ENCODE measurements at places on chromosomes 11 and 22. TPM values are rescaled to one million over a fixed set of nuclear protein-coding genes. Genes with fewer than 3 reads are reported as not detected.

CTSD gene
- polyA plus RNA-seq: 748 TPM

MYRF gene
- polyA plus RNA-seq: 0.70 TPM

SLC17A6 gene
- not detected for polyA plus RNA-seq

MYBPC3 gene
- polyA plus RNA-seq: 1,009 TPM

PRR33 gene
- 0.81 TPM for polyA plus RNA-seq

GRM5 gene
- 0.02 TPM for polyA plus RNA-seq

CALCA gene
- 0.20 TPM for polyA plus RNA-seq

SLC43A1 gene
- 8.4 TPM for polyA plus RNA-seq

OR5A1 gene
- polyA plus RNA-seq: not detected

PRR5 gene
- polyA plus RNA-seq: 6.1 TPM

CD248 gene
- 12.0 TPM for polyA plus RNA-seq

DNA sequence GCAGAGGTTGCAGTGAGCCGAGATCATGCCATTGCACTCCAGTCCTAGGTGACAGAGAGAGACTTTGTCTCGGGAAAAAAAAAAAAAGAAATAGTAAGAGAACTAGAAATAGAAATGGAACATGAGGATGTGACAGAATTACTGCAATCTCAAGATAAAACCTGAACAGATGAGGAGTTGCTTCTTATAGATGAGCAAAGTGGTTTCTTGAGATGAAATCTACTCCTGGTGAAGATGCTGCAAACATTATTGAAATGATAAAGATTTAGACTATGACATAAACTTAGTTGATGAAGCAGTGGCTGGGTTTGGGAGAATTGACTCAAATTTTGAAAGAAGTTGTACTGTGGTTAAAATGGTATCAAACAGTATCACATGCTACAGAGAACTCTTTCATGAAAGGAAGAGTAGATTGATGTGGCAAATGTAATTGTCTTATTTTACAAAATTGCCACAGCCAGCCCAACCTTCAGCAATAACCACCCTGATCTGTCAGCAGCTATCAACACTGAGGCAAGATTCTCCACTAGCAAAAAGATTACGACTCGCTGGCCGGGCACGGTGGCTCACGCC is 13.7 kb downstream of the XNDC1N start:
- no peak for DNase-seq

- peak; percentile 67 for DNase-seq
Measured at GRCh38 chr11:111737444-111738210, 28.6 kb downstream of the PPP2R1B start.

DNA sequence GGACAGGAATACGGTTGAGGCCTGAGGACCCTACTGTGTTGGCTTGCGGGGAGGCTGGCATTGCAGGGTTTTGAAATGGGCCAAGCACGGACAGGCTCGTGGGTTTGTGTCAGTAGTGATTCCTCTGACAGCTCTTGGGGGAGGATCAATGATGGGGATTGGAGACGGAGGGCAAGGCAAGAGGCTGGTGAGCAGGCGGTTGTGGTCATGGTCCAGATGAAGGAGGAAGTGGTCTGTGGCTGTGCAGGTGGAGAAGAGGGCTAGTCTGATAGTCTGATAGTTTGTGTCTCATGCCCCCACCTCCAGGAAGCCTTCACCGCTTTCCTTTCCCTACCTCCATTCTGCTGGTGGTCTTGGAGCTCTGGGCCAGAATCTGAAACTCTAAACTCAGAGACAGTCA is 3.0 kb downstream of the MAFF start:
- no peak for DNase-seq

GRCh38 chr11:18697576-18697975 is 1.0 kb upstream of the TMEM86A start:
- DNase-seq: no peak

DNA sequence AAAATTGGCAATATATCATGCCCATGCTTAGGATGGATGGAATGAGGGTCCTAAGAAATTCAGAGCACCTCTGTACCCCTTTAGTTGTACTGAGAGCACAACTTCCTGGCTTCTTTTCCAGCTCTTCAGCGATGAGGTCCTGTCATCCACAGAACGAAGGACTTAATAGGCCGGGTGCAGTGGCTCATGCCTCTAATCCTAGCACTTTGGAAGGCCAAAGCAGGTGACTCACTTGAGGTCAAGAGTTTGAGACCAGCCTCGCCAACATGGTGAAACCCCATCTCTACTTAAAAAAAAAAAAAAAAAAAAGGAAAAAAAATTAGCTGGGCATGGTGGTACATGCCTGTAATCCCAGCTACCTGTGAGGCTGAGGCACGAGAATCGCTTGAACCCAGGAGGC is 125.3 kb upstream of the BMAL1 start:
- DNase-seq: no peak

DNA sequence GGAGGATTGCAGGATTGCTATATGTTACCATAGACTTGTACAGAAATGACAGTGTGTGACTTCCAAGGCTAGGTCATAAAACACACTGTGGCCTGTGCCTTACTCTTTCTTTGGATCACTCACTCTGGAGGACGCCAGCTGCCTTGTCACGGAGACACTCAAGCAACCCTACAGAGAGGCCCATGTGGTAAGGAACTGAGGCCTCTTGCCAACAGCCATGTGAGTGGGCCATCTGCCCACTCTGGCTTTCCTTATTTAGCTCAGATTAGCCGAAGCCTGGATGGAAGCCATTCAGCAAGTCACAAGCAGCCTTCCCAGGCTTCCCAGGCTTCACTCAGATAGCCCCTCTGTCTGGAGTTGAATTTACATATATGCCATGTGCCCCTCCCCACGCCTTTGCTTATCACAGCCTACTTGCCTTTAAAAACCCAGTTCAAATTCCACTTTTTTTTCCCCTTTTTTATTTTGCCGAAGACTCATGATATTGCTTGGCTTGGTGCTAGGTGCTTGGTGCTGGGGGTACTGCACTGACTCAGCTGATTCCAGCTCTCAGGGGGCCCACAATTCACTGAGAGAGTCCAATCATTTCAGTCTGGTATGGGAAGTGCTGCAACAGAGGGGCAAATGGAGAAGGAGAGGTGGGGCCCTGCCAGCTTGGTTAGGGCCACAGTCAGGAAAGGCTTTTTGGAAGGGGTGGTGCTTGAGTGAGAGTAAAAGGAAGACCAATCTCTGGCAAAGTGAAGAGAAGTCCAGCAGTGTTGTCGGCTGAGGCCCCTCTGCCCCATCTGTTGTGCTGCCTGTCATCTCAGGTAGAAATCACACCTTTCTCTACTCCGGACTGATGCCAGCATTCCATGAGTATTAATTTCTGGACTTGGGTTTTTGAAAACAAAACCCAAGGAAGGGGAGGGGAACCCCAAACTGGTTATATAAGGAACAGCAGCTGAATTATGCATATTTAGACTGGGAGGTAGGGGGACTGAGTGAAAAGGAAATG is 14.5 kb upstream of the P4HA3 start:
- peak; percentile 93 for DNase-seq

DNA sequence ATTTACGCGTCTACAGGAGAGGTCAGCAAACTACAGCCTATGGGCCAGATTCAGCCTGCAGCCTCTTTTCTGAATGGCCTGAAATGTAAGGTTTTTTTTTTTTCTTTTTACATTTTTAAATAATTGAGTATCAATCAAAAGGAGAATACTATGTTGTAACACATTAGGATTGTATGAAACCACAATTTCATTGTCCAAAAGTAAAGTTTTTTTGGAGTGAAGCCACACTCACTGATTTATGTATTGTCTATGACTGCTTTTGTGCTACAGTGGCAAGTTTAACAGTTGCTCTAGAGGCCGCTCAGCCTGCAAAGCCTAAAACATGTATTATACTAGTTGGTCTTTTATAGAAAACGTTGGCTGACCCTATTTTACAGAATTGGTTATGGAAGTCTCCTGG is 923.2 kb downstream of the NTM start:
- no peak for DNase-seq

DNA sequence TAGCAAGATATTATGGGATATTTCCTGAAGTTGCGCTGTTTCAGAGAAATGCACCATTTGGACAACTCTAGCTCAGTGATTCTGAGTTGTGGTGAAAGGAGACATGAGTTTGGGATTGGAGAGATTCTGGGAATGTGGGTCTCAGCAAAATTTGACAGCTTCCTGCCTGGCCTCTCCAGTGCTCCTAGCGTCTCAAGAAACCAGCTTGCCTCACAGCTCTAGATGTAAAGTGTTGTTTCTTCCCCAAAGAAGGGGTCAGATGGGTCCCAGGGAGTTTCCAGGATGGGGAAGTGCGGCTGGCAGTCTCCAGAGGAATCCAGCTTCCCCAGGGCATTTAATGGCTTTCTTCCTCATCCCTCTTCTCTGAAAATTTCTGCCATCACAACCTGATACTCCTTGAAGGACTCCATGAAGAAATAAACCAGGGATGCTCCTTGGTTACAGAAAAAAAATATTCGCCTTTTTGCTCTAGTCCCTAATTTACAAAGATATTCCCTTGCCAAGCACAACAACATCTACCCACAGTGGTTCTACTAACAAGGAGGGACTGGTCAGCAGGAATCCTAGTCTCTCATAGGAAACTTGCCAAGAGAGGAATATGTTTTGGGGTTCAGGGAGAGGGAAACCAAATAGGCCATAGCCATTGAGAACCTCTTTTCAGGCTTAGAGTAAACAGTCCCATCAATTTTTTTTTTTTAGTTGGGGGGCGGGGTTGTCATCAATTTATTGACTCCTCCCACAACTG is 185.4 kb upstream of the E2F8 start:
- DNase-seq: no peak

GRCh38 chr11:57482782-57483561 is 22.6 kb downstream of the RTN4RL2 start:
- peak; percentile 80 for DNase-seq

GRCh38 chr11:46071091-46071490 is 50.2 kb downstream of the PHF21A start:
- no peak for DNase-seq

DNA sequence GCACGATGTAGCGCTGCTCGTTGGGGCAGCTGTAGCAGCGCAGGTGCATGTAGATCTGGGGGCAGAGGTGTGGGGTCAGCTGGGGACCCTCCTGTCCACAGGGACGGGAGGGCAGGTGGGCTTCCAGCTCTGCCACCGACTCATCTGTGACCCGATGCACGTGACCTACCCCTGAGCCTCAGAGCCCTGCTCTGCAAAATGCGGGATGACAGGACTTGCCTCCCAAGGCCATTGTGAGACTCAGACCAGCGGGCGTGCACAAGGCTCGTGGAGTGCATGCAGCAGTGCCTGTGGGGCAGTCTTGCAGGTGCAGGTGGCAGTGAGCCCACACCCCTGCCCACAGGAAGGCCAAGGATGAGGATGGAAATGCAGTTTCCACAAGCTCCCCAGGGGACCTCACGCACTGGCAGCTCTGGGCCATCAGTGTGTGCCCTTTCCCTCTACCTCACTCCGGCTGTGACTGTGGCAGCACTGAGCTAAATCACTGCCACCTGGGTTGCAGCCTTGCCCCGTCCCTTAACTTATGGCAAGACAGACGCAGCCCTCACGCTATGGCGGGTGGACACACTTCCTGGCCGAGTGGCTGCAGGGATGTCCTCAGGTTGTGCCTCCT is 26.7 kb downstream of the TMEM184B start:
- DNase-seq: no peak

- no peak for DNase-seq
Measured at GRCh38 chr11:34904421-34904955, 11.7 kb downstream of the APIP start.

GRCh38 chr11:67634366-67635230 is 4.9 kb upstream of the NUDT8 start:
- DNase-seq: no peak

GRCh38 chr11:27158456-27159334 is 118.1 kb downstream of the BBOX1 start:
- peak; percentile 30 for DNase-seq

DNA sequence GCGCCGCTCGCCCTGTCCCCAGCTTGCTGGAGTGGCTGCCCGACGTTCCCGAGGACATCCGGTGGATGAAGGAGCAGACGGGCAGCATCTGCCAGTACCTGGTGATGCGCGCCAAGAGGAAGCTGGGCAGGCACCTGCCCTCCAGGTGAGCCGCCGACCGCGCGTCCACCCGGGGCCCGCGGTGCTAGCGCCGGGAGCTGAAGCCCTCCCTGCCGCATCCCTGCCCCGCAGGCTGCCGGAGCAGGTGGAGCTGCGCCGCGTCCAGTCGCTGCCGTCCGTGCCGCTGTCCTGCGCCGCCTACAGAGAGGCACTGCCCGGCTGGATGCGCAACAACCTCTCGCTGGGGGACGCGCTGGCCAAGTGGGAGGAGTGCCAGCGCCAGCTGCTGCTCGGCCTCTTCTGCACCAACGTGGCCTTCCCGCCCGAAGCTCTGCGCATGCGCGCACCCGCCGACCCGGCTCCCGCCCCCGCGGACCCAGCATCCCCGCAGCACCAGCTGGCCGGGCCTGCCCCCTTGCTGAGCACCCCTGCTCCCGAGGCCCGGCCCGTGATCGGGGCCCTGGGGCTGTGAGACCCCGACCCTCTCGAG is 3.3 kb upstream of the CRACR2B start:
- peak; percentile 66 for DNase-seq

DNA sequence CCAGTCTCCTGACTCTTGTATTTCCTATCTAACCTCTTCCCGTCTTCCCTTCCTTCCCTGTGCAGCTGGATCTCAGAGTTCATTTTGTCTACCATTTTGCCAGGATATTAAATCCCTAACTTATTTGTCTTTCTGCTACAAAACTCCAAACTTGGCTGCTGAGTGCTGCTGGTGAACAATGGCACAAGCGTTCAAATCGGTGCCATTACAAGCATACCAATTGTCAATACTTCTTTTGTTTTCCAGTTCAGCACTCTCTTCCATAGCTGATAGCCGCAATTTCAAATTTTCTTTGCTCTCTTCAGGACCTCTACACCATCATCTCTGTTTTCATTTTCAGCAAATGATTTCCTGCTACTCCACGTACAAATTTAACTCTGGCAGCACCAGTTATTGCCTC is 13.4 kb downstream of the IL18 start:
- no peak for DNase-seq

GRCh38 chr11:130404727-130405126 is 23.7 kb downstream of the ADAMTS8 start:
- no peak for DNase-seq

DNA sequence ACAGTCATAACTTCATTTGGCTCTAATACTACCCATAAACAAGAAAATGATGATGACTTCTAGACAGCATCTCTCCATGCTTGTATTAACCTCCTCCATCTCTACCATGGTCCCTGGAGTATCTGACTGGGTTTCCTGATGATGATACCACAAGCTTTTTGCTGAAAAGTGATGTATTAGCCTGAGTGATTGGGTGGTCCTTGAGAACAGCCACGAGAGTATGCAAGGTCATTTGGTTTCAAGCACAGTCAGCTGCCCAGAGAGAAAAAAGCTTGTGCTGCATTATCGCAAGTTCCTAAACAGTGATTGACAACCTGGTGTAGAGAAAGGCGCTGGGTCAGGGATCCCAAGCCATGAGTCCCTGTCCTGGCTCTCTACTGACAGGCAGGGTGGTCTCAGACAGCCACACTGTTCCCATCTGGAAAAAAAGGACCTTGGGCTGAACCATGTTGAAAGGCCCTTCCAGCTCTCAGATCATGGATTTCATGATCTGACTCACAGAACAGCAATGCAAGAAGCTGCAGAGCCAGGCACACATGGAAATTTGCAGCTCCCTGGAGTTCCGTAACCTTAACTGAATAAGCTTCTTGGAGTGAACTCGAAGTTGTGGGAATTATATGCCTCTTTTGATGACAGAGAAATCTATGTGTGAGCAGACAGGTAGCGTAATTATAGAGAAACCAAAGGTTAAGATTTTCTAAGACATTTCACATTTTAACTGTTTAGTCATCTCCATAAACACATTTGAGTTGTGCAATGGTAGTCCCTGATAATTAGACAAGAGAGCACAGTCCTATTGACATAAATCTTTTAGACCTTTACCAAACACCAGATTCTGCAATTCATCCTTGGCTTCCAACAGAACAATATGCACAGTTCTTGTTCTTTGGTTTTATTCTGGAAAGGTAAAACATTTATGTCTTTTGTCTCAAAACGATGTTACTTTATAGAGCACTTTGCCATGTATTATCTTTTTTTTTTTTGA is 54.1 kb upstream of the UBASH3B start:
- DNase-seq: no peak

- DNase-seq: peak; percentile 49
Measured at GRCh38 chr11:102620818-102621561, 4.1 kb downstream of the MMP20 start.

Data from right cardiac atrium (tissue), 5 donors.